CD4-positive, alpha-beta T cell treated with Interleukin-15 for 4 hours (primary cell): ENCODE measurements at places on chromosomes 7 and 10.

DNA sequence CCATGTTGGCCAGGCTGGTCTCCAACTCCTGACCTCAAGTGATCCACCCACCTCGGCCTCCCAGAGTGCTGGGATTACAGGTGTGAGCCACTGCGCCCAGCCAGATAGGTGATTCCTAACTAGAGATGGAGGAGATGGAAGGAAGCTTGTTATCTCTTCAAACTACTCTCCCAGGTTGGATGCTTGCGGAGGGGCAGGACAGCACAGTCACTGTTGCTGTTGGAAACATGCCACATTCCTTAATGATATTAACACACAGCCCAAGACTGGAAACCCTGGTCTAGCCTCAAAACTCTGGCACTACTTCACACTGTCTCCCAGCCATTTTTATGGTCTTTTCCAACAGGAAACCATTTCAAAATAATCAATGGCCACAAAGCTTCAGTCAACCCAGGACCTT lies 468.8 kb upstream of the NRP1 start:
- no peak for DNase-seq

- no peak for DNase-seq
Observed at GRCh38 chr7:3000566-3000965, 43.1 kb downstream of the CARD11 start.

DNA sequence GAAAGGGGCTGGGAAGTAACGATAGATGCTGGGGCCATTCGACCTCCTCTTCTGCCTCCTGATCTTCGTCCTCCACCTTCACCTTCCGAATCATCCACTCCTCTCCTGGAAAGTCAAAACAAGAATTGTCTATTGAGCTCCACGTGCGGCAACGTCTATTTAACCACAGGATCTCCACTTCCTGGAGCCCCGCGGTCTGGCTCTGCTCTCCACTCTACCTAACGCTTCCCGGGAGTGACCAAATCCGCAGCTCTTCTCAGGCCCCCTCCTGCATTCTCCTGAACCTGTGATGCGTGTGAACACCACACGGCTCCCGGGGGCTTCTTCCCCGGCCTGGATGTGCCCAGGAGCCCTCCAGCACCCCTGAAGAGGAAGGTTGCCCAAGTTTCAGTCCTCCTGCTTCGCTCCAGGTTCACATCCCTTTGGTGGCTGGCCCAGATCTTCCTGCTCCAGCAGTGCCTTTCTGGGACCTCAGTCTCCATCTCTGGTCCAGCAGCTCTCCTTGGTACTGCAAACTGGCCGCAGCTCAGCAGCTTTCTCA lies 7.2 kb downstream of the ZNF467 start:
- no peak for DNase-seq

GRCh38 chr10:10765017-10765416 lies 252.7 kb upstream of the CELF2 start:
- DNase-seq: no peak

DNA sequence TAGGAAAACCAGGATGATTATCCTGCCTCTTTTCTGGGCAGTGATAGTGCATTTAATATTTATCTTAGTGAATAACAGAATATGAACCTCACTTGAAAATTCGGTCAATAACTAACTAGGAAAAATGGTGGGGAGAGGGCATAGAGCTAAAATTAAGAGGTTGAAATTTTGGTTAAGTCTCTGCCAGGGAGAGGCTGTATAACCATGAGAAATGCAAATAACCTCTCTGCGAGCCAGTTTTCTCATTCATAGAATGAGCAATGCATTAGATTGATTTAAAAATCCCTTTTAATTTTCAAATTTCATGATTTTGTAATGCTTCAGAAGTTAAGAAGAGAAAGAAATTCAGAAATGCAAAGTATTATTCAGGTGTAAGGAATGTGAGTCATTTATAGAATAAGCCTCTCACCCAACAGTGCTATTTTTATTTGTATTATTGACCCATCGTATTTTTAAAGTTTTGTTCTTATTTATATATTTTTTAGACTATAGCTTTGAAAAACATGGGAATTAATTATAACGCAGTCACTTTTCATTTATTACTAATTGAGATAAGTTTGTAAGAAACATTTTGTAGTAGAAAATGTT lies 104.7 kb downstream of the PHF14 start:
- no peak for DNase-seq

DNA sequence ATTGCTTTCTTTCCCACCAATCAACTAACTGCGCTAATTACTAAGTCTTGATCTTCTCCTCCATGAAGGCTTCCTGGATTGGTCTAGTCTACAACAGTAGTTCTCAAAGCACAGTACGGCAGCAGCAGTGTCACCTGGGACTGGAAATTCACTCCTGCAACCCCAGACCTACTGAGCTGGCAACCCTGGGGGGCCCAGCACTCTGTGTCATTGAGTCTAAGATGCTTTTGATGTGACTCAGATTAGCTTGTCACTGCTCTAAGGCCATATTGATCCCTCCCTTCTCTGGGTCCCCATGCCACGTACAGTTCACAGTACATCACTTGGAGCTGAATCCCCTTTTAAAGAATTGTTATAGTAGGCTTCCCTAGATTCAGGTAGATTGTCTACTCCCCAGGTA lies 65.7 kb upstream of the KMT2C start:
- DNase-seq: no peak

DNA sequence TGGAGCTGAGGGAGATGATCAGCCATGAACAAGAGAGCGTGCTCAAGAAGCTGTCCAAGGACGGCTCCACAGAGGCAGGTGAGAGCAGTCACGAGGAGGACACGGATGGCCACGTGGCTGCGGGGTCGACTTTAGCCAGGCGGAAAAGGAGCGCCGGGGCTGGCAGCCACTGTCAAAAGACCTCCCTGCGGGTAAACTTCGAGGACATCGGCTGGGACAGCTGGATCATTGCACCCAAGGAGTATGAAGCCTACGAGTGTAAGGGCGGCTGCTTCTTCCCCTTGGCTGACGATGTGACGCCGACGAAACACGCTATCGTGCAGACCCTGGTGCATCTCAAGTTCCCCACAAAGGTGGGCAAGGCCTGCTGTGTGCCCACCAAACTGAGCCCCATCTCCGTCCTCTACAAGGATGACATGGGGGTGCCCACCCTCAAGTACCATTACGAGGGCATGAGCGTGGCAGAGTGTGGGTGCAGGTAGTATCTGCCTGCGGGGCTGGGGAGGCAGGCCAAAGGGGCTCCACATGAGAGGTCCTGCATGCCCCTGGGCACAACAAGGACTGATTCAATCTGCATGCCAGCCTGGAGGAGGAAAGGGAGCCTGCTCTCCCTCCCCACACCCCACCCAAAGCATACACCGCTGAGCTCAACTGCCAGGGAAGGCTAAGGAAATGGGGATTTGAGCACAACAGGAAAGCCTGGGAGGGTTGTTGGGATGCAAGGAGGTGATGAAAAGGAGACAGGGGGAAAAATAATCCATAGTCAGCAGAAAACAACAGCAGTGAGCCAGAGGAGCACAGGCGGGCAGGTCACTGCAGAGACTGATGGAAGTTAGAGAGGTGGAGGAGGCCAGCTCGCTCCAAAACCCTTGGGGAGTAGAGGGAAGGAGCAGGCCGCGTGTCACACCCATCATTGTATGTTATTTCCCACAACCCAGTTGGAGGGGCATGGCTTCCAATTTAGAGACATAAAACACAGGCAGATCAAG lies 3.3 kb downstream of the GDF2 start:
- no peak for DNase-seq

DNA sequence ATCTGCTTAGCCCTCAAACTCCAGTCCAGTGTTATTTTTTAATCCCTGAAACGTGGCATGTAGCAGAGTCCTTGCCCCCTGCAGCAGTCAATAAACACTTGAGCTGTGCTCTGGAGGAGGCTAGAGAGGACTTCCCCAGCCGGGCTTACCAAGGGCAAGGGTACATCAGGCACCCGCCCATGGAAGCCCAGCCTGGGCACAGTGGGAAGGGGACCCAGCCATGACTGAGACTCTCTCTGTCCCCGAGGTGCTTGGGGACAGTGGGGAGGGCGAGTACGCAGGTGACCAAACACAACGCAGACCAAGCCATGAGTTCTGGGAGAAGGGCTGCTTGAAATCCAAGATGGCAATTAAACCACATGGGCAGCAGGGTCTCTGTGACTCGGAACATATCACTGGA lies 45.2 kb downstream of the EBF3 start:
- DNase-seq: no peak

- DNase-seq: no peak
Observed at GRCh38 chr7:151251689-151252560, 3.4 kb upstream of the SMARCD3 start.

DNA sequence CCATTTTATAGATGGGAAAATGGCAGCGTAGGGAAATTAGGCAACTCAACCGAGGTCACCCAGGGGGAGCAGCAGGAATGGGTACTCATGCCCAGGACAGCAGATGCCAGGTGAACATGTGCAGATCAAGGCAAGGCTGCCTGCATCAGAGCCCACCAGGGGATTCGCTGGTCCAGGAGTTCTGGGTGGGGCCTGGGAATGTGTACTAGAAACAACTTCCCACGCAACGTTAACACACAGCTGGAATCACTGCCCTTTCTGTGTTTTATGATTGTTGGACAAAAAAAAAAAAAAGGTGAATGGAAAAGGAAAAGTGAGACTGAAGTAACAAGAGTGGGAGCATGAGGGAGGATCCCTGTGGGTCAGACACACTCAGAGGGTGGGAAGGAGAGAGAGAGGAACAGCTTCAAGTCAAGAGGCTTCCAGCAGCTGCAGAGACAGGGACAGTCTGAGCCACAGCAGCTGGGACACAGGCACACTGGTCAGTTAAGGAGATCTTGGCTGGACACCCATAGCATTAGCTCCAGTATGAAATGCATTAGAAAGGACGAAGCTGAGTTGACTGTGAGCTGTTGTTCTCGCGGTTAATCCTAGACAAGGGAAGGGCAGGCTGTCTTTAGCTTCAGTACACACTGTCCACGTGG lies 187.9 kb upstream of the INHBA start:
- no peak for DNase-seq

DNA sequence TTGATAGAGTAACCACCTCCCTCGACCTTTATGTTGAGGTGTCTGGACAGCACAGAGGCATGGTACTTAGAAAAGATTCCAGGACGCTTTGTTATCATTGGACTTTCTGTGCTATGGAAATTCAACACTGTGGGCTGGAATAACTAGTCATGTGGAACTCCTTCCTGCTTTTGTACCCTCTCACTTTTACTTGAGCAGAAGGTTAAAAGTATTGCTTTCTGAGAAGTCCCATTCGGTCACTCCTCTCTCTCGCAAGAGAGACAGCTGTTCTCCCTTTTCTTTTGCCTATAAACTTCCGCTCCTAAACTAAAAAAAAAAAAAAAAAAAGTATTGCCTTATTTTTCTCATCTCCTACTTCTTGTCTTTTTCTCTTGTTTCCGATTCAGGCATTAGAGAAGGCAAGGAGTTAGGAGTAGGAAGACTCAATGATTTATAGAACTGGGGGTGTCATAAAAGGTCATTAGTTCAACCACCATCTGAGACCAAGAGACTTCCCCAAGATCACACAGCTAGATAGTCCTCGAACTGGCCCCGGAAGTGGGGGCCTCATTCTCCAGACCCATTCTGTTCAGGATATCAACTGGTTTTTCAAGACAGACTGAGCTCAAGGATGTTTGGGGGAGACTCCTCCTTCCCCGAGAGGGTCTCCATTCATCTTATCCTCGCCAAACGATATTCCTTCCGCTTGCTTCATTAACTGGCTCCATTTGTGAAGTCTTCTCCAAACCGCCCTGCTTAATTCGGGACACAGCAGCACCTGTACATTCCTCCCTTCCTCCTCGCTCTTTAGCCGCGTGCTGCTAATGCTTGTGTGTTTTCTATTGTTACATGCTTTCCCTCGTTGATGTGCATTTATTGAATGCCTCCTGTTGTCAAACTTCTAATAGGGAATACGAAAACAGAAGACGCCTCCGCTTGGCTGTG lies 995 bp upstream of the INPP5F start:
- DNase-seq: no peak

DNA sequence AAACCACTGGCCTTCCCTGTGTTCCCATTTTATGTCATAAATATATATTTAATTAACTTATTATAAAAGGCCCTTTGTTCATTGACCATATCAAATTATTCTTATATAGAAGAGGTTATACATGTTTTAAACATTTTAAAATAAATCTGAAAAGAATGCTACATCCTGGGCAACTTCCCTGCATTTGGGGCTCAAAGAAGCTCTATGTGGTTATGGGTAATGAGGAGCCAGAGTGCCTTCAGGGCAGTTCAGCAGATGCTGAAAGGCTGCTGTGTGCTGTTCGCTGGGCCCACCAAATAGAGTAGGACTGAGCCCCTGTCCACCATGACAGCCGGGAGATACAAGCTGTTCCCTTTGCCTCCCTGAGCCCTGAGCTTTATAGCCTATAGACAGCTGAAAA lies 35.9 kb downstream of the HTRA1 start:
- no peak for DNase-seq

DNA sequence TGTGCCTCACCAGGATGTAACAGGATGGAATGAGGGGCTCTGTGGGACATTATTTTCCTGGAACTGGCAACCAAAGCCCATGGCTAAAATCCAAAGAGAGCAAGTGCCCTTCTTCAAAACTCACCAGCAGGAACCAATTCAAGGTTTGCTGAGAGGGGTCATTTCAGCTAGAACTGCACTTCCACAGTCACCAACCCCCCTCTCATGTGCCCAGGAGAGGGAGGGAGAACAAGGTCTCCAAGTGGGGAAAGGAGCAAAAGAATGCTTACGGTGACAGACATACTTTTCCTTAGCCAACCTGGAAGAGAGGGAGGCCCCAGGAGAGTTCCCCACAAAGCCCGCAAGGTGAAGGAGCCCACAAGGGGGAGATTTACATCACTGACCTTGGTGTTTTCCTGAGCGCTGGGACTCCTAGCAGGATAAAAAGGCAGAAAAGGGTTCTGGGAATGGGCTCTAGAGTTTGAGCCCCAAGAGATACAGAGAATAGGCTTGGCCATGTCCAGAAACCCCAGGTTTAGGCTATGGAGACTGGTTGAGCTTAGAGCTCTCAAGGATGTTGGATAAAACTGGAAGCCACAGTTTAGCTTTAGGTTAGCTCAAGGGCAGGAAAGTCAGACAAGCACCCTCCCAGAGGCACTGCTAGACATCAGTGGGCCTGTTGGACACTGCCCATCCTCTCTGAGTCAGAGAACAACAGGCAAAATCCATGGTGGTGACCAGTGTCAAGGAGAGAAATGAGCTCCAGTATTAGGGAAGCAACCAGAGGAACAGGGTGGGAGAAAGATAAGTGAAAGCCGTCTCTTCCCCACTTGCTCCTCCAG lies 63.9 kb upstream of the GHITM start:
- DNase-seq: no peak

GRCh38 chr10:122829454-122829853 lies 16.2 kb downstream of the CUZD1 start:
- no peak for DNase-seq
